Left lobe of liver (tissue), 2 donors: ENCODE measurements at places on chromosomes 2 and 18. TPM values are rescaled to one million over a fixed set of nuclear protein-coding genes. Genes with fewer than 3 reads are reported as not detected.
A peak's percentile ranks its signal among the peaks of the same experiment; 100 is the strongest.

ATP6V1C2 gene
- 0.10 TPM for total RNA-seq

KCNS3 gene
- total RNA-seq = 4.7 TPM

KCNG3 gene
- total RNA-seq = not detected

UGT1A4 gene
- 454 TPM for total RNA-seq

AP1S3 gene
- 1.3 TPM for total RNA-seq

KCNG2 gene
- not detected for total RNA-seq

HOXD13 gene
- total RNA-seq = not detected

TUBB8B gene
- not detected for total RNA-seq

DNA sequence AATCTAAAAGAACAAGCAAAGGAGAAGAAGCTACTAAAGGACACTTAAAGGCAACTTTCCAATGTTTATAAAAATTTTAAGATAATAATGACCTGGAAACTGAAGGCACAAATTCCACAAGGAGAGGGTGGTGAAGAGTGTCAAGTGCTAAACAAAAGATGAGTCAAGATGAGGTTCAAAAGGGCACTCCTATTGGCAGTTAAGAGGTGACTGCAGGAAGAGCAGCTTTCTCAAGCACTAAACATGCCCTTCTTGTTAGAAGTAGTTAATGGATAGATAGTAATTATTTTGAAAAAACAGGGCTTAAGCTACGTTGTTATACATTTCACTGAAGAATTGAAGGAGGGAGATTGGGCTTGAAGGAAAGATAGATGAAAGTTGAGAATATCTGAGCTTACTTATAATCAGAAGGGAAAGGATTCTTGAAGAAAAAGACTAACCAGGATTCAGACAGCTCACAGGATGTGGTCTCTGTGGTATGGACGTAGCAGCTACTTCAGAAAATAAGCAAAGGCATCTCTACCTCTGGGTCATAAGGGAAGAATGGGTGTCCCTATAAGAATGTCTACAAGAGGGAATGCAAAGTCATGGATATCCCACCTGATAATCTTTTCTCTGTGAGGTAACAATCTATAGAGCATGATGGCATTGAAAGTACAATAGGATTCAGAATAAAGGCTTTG, 454.7 kb upstream of the SLC39A10 start:
- DNase-seq = no peak

DNA sequence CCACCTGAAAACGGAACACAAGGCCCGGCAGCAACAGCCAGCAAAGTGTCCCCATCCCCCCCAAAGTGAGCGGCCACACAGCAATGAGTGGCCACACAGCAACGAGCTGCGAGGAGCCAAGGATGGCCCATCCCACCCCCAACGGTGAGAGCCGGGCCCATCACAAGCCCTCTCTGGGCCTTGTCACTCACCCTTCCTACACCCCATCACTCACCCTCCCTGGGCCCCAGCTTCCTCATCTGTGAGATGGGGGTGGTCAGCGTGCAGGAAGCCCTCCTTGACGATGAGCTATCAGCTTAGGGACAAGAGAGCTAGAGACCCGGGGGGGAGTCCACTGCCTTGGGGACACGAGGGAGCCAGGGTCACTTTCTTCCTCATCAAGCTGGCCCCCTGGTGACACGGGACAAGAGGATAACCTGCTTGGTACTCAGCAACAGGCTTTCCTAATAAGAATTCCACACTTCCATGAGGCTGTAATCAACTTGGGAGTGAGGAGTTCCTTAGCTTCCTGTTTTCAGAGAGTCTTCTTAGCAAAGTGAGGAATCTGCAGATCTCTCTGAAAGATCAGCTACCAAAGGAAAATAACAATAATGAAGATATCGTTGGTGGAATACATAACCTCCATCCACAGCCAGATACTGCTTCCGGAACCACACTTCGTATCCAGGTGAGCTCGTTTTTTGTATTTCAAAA, 92.8 kb downstream of the HDAC4 start:
- DNase-seq = peak; percentile 40

DNA sequence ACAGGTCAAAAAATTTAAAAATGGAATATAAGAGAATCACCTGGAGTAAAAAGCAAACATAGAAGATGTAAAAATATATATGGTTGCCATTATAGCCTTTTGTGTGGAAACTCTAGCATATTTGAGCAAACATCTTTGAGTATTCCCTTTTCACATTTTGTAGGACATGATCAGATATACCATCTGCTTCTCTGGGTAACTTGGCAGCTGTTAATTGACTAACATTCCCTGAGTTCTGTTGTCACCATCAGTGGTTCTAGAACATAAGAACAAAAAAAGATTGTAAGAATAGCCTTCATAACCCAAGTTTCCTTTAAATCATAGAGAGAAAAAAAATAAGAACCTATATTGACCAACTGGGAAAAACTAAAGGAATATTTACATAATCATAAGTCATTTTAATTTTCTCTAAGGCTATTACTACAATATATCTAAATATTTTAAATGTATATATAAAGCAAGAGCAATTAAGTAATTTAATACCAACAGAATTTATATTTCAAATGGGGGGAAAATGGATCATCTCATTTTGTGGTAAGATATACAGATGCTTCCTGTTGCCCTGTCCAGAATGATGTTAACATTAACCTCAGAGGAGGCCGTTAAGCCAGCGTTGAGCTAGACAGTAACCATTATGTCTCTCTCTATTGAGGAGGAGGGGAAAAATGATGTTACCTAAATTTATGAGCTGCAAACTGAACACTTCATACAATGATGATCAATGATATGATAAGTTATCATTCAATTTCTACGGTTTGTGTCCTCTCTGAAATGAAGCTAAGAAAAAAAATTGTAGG, 9.8 kb upstream of the INO80D start:
- no peak for DNase-seq

- peak; percentile 33 for DNase-seq
These were observed 9.2 kb downstream of the ALLC start for GRCh38 chr2:3667151-3667631.

DNA sequence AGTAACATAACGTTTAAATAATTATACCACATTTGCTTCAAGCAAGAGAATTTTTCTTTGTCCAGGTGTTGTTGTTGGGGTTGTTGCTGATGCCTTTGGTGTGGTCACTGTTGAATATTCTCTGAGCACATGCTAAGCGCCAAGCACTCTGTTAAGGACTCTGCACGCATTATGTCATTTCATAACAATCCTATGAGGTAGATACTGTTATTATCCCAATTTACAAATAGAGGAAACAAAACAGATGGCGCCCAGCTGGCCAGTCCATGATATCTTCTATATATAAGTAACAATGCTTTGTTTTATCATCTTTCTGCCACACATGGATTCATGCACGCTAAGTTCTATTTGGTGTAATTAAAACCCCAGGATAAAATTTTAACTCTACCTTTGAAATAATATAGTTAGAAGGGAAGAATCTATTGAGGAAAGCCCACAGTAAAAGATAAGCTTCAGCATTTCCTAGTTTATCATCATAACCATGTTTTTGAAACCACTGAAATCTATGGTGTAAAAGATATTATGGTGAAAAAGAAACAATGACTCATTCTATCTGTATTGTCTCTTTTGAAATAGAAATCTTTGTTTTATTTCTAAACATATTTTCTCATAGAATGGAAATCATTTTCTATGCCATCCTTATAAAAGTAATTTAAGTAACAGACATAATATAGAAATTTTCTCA, 199.7 kb downstream of the PID1 start:
- DNase-seq = no peak

DNA sequence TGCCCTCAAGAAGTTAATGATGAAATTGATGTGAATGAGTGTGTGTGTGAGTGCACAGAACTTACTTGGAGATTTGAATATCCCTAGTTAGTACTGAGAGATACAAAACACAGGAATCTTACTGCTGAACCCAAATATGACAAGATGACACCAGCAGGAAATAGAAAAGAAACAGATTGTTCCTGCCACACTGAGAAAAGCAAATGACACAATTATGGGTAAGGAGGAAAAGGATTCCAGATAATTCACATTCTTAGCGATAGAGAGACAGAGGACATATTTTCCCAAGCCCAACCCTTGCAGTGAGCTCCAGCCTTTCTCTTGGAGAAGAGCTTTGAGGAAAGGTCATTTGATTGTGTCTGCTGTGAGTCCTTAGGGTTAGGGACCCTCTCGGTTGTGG, 105.7 kb upstream of the SMIM21 start:
- DNase-seq = no peak

GRCh38 chr2:209091056-209091455, 332.8 kb upstream of the MAP2 start:
- no peak for DNase-seq

DNA sequence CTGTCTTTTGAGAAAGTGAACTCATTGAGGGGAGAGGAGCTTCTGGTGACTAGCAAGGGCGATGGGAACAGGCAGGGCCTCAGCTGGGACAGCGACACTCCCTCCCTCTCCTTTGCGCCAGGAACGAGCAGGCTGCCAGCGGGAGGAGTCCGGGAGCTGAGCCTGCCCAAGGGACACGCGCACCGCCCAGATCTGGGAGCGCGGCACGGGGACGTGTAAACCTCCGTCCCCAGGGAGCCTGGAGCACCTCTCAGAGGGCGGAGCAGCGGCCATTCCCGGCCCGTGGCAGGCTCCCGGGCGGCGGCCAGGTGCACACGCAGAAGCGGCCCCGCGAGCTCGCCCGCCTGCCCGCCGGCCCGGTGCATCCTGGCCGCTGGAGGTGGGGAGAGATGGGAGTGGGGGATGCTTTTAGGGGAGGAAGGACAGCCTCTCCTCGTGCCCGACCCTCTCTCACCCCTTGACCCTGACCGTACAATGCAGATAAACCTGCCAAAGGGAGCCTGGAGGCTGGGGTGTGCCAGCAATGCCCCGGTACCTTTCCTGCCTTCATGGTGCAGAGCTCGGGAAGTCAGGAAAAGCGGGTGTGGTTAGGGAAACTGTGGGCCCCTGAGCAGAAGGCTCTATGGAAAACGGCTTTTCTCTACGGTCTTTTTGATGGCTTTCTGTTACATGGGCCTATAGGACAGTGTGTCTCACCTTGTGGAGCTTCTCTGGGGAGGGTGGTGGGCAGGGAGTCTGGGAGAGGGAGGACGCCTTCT, 2.2 kb downstream of the AQP4 start:
- peak; percentile 87 for DNase-seq

- no peak for DNase-seq
These were observed 153.2 kb downstream of the WDR7 start for GRCh38 chr18:56804395-56804794.

DNA sequence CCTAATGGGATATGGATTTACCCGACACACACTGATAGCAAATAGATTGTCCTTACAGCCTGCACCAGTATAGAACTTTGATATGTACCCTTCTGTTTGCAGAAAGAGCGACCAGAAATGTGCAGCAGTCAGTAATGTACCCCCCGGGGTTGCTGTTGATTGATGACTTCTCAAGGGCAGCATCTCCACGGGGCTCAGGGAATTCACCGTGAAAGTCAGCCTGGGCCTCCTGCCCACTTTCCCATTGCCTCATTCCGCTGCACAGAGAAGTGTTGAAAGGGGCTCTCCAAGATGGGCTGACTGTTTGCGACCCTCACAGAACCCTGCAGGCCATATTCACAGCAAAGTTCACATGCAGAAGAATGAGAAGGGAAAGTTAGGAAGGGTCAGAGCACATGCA, 241.3 kb downstream of the PRKCE start:
- DNase-seq = no peak

GRCh38 chr18:50280707-50281294, 522 bp downstream of the MBD1 start:
- DNase-seq = no peak

DNA sequence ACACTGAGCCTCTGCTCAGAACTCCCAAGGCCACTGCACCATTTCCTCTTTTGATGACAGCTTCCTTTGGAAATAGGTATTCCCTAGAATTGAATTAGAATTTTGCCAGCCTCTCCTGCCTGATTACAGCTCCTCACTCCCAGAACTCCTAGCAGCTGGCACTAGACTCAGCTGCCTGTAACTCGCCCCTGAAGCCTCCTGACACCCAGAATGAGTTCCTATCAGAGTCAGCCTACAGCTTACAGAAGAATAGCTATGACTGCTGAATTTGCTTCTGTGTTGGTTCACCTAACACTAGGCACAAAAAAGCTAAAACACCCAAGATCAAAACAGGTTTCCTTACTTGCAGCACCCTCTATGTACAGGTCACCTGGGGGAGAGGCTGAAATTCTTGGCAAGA, 108.2 kb upstream of the PTPRM start:
- DNase-seq = no peak

DNA sequence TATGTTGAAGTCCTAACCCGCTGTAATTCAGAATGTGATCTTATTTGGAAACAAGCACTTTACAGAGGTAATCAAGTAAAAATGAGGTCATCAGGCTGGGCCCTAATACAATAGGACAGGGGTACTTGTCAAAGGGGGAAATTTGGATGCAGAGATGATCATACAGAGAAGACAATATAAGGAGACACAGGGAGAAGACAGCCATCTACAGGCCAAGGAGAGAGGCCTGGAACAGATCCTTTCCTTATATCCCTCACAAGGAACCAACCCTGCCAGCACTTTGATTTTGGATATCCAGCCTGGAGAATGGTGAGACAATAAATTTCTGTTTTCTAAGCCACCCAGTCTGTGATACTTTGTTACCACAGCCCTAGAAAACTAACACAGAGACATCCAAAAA, 104.3 kb downstream of the METTL4 start:
- DNase-seq = no peak

GRCh38 chr2:37919631-37920032, 5.5 kb upstream of the RMDN2 start:
- DNase-seq = peak; percentile 71

DNA sequence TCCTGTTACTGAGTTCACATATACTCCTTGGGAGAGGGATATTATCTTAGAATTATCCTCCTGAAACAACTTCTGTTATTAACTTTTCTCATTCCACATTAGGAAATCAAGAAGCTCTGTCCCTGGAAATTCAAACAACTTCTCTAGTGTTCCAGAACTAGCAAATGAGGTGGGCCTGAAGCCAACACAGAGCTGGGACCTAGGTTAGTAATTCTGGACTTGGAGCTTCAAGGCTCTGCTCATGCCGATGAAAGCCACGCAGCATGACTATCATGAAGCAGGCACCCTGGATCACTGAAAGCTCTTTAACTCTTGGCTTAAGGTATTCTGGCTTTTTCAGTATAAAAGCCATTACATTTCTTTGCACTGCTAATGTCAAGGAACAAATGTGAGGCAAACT, 242.7 kb downstream of the TGIF1 start:
- no peak for DNase-seq

- no peak for DNase-seq
These were observed 127.6 kb upstream of the LINC00305 start for GRCh38 chr18:64276311-64277090.
